Osteoblast (primary cell): ENCODE measurements at places on chromosomes 2 and 18. TPM values are rescaled to one million over a fixed set of nuclear protein-coding genes. Genes with fewer than 3 reads are reported as not detected.

Gene IL1B
- total RNA-seq = 0.36 TPM in 1 of 2 replicates, not detected in the other

GRCh38 chr18:48771641-48772375 lies 179.0 kb downstream of the SMAD7 start:
- DNase-seq = no peak

GRCh38 chr2:115129536-115129935 lies 687.1 kb downstream of the DPP10 start:
- no peak for DNase-seq

DNA sequence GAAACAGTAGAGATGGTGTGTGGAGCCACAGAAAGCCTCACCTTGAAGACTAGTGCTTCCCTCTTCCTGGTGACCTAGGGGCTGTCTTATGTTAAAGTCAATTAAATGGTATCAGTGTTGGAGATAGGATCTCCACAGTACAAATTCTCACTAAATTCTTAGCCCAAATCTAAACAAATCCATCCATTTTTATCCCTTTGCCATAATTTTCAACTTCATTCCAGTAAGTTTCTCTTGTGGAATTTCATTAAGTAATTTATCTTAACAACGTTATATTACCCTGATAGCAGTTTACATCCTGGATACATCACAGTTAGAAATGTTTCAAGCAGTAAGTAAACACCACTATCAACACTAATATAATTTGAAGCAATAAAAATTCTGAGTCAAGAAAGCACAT lies 989.4 kb upstream of the NXPH2 start:
- no peak for DNase-seq

- DNase-seq = no peak
Observed at GRCh38 chr2:6312367-6312766, 553.3 kb downstream of the CMPK2 start.

DNA sequence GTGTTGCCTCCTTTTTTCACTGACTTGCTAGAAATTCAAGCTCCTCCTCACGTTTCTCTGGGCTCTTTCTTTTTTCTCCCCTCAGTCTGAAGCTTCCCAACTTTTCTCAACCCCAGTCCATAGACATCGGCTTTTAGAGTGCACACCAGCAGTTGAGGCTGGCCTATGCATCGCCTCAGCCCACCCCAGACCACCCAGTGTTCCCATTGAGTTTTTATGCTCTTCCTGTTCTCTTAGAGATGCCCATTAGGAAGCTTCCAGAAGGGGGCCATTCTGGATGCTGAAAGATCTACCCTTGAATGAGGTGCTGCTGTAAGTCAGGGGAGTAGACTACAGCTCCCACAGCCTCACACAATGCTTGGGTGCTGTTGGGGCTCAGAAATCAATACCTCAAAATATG lies 12.0 kb upstream of the GYPC start:
- no peak for DNase-seq

DNA sequence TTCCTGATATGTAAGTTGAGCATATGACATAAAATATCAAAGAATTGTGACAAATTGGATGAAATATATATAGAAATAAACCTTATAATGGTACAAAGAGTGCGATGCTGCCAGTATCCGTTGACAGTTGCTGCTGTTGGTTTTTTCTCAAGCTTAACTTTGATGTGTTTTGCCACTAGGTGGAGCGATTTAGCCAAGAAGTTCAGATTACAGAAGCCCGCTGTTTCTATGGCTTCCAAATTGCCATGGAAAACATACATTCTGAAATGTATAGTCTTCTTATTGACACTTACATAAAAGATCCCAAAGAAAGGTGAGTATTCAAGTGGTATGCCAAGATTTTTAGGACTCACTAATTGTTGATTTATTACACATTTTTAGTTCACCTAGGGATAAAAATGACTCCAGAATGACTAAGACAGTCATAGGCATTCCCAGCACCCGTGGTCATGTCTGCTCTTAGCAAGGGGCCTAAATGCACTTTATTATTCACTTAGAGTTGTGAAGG lies 2.1 kb downstream of the RRM2 start:
- peak; percentile 80 for DNase-seq
